ENCODE measurements at places on chromosomes 3 and 15.

DNA sequence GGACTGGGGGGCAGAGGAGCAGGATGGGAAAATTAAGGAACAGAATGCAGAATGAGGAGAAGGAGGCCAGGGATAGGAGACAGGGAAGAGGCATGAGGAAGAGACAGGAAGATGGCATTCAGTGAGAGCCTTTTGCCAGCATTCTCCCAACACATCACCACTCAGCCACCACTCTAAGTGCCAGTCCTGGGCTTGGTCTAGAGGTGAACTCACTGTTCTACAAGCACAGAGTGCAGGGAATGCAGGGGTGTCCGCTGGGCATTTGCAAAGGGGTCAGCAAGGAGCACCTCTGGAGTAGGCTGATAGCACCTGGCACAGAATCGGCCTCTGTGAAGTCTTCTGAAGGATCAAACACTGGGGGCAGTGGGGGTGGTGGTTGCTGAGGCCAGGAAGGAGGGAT, 14.6 kb upstream of the IGDCC3 start:
- no peak for DNase-seq
- H3K27me3 ChIP-seq: peaks cover 39% of the 10 kb centered on the region
- no peak overlapping the region for H3K4me3 ChIP-seq

DNA sequence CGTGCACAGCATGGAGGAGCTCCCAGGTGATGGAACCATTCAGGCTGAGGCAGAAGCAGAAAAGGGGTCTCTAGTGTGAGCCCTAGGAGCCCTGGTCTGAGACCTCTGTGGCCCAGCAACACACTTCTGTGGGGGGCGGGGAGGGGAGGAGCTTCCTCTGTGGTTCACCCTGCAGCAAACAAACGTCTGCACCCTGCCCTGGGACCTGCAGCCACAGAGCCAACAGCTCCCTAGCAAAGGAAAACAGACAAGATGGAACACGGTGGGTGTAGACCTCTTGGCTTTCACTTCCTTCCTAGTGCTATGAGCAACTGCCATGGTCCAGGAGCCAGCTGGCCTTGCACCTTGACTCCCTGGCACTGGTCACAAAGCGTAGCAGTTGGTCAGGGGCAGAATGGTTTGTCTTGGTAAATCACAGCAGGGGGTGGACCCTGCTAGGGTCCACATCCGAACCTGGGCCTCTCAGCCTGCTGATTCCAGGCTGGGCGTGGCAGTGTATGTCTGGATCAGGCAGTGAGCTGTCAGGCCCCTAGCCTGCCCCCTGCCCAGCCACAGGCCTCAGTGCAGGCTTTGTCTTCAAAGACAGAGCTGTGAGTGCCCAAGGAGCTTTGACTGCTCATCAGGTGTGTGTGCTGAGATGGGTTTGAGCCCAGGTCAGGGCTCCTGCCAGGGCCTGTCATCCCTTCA, 6.7 kb downstream of the AMIGO3 start:
- no peak overlapping the region for H3K4me3 ChIP-seq
- peaks cover 12% of the 10 kb centered on the region for H3K4me1 ChIP-seq
- H3K27me3 ChIP-seq: no peaks in the 10 kb centered on the region
- H3K27ac ChIP-seq: no peak overlapping the region

DNA sequence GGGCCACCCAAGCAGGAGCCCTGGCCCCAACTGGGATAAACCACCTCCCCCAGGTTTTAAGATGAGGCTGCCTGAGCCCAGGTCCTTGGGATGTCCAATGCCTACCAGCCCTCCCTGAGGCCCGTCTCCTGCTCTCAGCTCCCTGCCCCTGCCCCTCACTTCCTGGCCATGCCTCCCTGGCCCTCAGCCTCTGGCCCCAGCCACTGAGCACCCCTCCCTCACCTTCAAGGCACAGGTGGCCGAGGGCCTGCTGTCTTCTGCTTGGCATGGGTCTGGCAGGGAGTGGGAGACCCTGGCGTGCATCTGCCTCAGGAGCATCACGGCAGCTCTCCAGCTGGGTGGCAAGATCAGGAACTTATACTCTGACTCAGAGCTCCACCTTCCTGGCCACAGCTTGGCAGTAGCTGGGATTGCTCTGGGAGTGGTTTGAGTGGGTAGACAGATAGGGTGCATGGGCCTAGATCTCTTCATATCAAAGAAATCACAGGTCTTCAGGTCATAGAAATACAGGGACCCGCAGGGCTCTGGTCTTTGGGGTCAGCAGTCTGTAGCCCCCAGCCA, at the start of gene PLA2G4E:
Gene PLA2G4E, minus strand, starts transcription at position 330 of the 561 bp plus-strand sequence. Its CDS starts 12 bp downstream, at position 318.
- peaks cover 2% of the 10 kb centered on the region for H3K27me3 ChIP-seq
- no peaks in the 10 kb centered on the region for H3K36me3 ChIP-seq
- no peaks in the 10 kb centered on the region for H3K4me1 ChIP-seq
- H3K27ac ChIP-seq: no peak within 1 kb of the TSS
- no peak for DNase-seq
- no peak within 1 kb of the TSS for H3K4me3 ChIP-seq

GRCh38 chr3:86951322-86951721, 39.6 kb downstream of the VGLL3 start:
- no peaks in the 10 kb centered on the region for H3K36me3 ChIP-seq
- H3K27me3 ChIP-seq: no peaks in the 10 kb centered on the region
- no peaks in the 10 kb centered on the region for H3K4me1 ChIP-seq
- no peak overlapping the region for H3K27ac ChIP-seq
- H3K4me3 ChIP-seq: no peak overlapping the region

DNA sequence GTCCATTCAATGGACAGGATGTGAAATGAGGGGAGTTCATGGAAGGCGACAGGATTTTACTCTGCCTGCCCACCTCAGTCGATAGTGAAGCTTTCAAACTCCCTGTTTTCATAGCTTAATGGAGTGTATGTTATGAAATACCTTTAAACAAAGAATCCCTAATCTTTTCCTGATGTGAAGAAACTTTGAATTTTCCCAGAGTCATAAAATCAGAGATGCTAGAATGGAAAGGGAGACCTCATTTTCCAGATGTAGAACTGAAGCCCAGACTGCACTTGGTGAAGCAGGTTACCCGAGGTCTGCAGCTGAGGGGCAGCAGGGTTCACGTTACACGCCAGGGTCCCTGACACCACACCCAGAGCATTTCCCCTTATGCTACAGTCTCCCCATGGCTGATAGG, 34.7 kb upstream of the LACTB start:
- no peaks in the 10 kb centered on the region for H3K36me3 ChIP-seq
- H3K4me1 ChIP-seq: peaks cover 2% of the 10 kb centered on the region

DNA sequence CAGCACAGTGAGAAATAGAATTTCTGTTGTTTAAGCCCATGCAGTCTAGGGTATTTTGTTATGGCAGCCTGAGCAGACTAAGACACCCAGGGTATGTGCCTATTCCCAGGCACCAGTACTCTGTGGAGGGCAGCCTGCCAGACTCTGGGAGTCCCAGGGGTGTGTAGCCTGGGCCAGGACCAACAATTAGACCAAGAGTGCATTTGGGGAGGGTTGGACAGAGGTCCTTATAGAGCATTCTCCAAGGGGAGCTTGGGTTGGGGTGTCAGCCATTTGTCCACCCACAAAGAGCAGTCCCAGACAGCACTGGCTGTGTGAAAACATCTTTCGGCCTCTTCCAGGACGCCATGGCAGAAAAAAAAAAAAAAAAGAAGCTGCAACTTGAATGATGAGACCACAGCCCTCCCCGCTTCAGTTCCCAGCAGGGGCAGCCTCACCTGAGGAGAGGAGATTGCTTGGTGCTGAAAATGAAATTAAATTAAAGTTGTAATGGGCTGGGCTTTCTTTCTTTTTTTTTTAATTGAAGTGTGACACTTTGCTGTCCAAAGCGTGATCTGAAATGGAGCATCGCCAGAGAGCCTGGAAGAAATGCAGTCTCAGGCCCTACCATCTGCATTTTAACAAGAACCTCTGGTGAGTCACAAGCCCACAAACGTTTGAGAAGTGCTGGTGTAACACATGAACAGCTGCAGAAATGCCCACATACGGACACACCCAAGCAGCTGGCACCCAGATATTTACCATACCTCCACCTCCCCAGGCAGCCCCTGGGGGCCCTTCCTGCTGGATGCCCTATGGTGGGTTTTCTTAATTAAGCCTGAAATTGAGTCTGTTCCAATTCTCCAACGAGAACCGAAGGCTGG, 21.3 kb upstream of the CAV3 start:
- H3K36me3 ChIP-seq: no peaks in the 10 kb centered on the region
- DNase-seq: no peak
- no peak overlapping the region for H3K27ac ChIP-seq
- no peaks in the 10 kb centered on the region for H3K4me1 ChIP-seq
- H3K27me3 ChIP-seq: no peaks in the 10 kb centered on the region

GRCh38 chr3:30285188-30286006, 321.0 kb upstream of the TGFBR2 start:
- H3K27ac ChIP-seq: no peak overlapping the region
- no peaks in the 10 kb centered on the region for H3K36me3 ChIP-seq
- H3K4me1 ChIP-seq: peaks cover 16% of the 10 kb centered on the region
- H3K27me3 ChIP-seq: no peaks in the 10 kb centered on the region
- H3K4me3 ChIP-seq: no peak overlapping the region

DNA sequence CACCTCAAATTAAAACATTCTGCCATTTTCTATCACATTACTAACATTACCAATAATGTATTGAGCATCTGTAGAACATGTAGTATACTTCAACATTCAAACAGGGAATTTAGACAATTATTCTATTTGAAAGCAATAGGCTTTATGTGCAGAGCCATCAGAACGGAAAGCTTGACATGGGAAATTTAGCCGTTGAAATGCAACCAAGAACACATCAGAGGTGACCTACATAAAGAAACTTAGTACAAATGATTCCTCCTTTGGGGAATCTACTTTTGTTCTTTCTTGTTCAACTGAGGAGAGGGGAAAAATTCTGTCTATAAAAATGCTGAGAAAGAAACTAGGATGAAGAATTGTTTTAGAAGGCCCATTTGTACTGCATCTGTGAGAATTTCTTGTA, 38.6 kb upstream of the RBMS3 start:
- no peaks in the 10 kb centered on the region for H3K27me3 ChIP-seq
- no peak overlapping the region for H3K4me3 ChIP-seq
- DNase-seq: no peak
- H3K4me1 ChIP-seq: no peaks in the 10 kb centered on the region
- H3K27ac ChIP-seq: no peak overlapping the region
- no peaks in the 10 kb centered on the region for H3K36me3 ChIP-seq

All from T-helper 2 cell treated with Interferon-gamma antibody and Interleukin-4, amounts not matched to agents 5 μg/mL and 100 μg/mL, for 36 hours (primary cell).